ENCODE measurements at places on chromosomes 2 and 18.

GRCh38 chr2:158753641-158754611 lies 41.2 kb upstream of the DAPL1 start:
- DNase-seq = no peak

GRCh38 chr2:52072949-52073348 lies 1041.0 kb upstream of the NRXN1 start:
- DNase-seq = no peak

DNA sequence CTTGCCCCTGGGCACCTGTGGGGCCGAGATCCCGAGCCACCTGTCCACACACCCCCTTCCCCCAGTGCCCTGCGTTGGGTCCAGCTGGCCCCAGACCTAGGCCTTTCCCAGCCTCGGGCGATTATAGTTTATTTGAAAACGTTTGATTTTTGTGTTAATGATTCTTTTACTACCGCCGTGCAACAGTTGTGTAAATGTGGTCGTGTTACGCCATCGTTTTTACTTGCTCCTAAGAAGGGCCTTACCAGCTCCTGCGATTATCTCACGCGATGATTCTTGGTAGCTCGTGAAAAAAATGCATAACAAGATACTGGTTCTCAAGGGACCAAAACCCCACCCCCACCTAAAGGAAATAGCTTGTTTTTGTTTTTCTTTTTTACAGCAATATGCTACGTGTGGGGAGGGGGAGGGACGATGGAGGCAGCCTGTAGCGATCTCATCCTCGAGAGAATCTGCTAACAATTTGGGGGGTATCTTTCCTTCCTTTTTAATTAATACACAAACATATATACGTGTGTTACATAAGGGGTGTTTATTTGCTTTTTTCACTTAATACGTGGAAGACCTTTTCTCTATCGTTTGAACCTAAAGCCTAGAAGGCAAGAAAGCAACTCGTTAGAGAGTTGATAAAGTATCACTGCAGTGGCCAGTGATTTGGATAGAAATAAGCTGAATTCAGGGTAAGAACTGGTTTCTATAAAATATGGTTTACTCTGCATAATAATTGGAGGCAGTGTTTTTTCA lies 1.0 kb downstream of the ZDBF2 start:
- no peak for DNase-seq

- no peak for DNase-seq
Observed at GRCh38 chr18:9898792-9899549, 13.2 kb downstream of the TXNDC2 start.

DNA sequence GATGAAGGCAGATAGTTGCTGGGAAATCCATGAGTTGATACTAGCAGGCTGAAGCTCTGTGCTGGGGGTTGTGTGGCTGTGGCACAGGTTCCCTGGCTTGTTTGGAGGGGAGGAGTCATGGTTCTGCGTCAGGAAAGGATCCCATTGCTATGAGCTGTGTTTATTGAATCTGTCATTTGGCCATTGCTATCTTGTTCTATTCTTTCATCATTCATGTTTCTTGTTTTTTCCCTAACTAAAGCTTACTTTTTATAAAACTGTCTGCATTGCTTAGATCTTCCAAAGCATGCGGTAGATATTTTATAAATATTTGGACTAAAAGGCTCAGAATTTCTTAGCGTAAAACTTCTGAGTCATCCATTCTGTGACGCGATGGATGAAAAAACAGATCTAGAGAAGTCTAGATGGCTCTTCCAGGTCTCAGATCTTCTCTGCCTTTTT lies 335.3 kb downstream of the PTPRM start:
- DNase-seq = no peak

Data from activated CD8-positive, alpha-beta memory T cell treated with anti-CD3 and anti-CD28 coated beads, Interleukin-2, amount 50 U/mL, for 4 hours (primary cell).